NCI-H2081 treated with DMSO at 0.1 percent for 48 hours (cell line): ENCODE measurements at places on chromosomes 3 and 15.

DNA sequence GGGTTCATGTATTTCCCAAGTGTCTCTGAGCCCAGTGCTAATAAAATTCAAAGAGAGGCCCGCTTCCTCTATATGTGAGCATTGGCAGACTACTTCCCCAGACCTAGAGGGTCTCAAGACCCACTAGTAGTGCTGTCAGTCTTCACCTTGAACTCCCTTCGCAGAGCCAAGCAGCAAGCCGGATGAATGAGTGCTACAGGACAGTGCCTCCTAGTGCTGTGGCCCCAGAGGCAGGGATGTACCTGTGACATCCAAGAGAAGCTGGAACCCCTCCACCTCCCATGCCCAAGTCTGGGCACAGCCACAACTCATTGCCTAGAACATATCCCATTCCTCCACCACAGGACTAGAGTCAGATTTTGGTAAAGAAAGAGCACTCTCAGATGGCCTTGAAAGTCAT lies 37.2 kb upstream of the MASP1 start:
- DNase-seq: no peak

DNA sequence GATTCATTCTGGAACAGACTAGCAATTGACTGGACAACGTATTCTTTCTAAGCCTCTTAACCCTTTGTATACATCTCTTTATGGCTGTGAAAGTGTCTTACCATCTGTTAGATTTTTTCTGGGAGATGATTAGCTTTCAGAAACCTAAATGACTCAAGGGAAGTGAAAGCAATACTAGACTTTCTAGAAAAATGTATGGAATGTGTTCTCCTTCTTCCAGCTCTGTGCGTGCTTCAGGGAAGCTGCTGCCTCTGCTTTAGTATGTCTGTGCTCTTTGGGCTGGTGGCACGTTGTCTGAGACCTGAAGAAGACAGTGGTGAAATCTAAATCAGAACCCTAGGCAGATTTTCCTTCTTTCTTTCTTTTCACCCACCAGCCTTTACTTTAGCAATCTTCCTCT lies 89.5 kb downstream of the ITPR1 start:
- no peak for DNase-seq

GRCh38 chr3:100042166-100042981 lies 71.9 kb downstream of the FILIP1L start:
- no peak for DNase-seq

- DNase-seq: no peak
Observed at GRCh38 chr15:83954506-83954905, 281.1 kb upstream of the GOLGA6L4 start.

- DNase-seq: no peak
Observed at GRCh38 chr15:49715211-49715610, 94.4 kb downstream of the DTWD1 start.

- peak; percentile 97 for DNase-seq
Observed at GRCh38 chr3:129593595-129594339, 12.7 kb downstream of the PLXND1 start.

GRCh38 chr15:36688310-36689011 lies 109.0 kb downstream of the CDIN1 start:
- DNase-seq: no peak

GRCh38 chr3:100189444-100189964 lies 71.3 kb upstream of the TBC1D23 start:
- no peak for DNase-seq

DNA sequence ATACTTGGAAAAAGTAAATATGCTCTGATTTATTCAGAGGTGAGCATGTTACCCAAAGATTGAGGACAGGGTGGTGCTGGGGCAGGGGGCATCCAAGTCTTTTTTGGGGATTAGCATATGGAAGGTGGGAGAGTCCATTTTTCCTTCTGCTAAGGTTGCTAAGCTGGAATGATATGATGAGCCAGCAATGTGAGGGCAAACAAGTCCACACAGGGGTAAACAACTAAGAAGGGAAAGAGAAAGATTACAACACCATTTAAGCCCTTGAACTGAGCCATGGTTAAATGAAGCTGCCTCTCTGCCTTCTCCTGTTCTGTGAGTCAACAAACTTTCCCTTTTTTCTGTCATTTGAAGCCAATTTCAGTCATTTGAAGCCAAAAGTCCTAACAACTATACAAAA lies 89.0 kb downstream of the RPL22L1 start:
- no peak for DNase-seq

GRCh38 chr15:91916051-91916450 lies 62.5 kb downstream of the SLCO3A1 start:
- DNase-seq: no peak

DNA sequence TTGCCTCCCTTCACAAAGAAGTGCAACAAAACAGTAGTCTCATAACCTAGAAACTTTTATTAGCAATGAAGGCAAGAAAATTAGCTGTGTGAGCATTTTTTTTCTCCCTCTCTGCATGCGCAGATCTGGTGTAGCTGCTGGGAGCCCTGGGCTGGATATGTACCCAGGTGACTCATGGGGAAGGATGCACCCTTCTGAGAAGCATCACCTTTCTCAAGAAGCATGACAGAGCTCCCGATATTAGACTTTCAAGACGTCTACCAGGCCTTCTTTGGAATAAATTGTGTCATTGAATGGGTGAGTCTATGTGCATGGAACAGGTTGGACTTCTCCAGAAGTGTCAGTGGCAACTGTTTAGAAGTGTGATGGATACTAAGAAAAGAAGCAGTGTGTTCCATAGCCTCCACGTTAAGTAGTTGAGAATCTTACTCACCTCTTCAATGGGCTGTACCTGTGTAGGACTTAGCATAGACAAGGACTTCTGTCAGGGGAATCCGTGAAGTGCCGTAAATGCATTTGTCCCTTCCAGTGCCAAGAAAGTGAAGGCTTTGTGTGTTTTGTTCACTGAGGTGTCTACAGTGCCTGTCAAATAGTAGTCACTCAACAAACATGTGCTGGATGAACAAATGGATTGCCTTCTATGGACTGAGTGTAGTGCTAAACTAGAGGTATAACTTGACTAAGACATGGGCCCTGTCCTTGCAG lies 47.7 kb upstream of the RASGRP1 start:
- DNase-seq: no peak

GRCh38 chr3:153273217-153273616 lies 111.2 kb downstream of the RAP2B start:
- no peak for DNase-seq

DNA sequence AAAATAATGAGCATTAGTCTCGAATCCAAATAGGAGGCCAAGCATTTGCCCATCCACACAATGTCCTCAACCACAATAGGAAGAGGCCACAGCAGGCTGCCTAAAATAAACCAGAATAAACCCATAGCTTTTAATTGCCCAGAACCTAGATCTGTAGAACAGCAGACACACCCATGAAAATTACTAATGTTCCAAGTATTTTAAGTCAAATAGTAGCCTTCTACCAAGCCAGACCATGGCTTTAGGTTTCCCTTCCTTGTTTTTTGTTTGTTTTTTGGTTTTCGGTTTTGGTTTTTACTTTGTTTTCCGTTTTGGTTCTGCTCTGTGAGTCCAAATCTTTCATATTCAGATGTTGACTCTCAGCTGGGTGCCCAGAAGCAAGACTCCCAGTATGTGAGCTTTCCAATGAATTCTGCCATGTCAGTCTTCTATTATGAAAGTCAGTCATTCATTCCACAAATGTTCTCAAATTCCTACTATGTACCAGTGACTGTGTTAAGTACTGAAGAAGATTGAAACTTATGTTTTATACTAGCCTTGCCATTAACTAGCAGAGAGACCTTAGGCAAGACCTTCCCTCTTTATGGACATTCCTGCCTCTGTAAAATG lies 57.8 kb upstream of the BOC start:
- no peak for DNase-seq

- DNase-seq: no peak
Observed at GRCh38 chr3:127419641-127420553, 132.1 kb upstream of the PRR20G start.

GRCh38 chr3:98806521-98806920 lies 43.4 kb downstream of the ST3GAL6 start:
- no peak for DNase-seq

- no peak for DNase-seq
Observed at GRCh38 chr15:52344592-52344991, 49.0 kb upstream of the MYO5C start.

DNA sequence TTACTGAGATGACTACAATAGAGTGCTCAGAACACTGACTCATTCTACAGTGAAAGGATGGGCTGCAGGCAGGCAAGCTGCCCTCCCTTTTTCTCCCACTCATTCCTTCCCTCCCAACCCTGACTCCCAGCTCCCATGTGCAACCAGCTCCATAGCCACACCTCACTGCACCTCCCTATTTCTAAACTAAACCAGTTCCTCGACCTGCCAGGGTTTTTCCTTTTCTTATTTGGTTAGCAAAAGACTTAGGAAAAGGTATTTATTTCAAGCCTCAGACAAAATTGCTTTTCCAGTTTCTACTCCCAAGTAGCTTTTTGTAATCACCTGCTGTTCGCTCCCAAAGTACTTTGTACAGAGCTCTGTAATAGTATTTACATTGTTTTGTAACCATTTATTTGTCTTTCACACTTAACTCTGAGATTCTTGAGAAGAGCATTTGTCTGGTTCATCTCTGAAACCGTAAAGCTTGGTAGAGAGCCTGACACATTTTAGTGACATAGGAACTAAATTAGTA lies 2.2 kb downstream of the AADAC start:
- DNase-seq: no peak

- DNase-seq: no peak
Observed at GRCh38 chr3:196135693-196136639, 54.1 kb upstream of the TFRC start.

DNA sequence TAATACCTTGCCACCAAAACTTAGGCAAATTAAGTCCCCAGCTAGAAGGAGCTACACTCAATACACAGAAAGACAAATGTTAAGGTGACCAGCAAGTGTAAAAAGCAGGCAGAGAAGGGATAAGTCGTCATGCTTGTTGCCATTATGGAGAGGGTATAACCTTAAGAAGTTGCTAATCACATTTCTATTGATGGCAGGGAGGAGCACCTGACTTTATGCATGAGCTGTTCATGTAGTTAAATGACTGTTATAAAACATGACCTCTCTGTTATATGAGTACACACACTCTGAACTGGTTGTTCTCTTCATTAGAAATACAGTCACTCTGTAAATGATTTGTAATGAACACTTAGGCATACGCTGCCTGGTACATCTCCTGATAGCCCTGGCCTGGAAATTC lies 6.6 kb upstream of the CCNL1 start:
- no peak for DNase-seq

DNA sequence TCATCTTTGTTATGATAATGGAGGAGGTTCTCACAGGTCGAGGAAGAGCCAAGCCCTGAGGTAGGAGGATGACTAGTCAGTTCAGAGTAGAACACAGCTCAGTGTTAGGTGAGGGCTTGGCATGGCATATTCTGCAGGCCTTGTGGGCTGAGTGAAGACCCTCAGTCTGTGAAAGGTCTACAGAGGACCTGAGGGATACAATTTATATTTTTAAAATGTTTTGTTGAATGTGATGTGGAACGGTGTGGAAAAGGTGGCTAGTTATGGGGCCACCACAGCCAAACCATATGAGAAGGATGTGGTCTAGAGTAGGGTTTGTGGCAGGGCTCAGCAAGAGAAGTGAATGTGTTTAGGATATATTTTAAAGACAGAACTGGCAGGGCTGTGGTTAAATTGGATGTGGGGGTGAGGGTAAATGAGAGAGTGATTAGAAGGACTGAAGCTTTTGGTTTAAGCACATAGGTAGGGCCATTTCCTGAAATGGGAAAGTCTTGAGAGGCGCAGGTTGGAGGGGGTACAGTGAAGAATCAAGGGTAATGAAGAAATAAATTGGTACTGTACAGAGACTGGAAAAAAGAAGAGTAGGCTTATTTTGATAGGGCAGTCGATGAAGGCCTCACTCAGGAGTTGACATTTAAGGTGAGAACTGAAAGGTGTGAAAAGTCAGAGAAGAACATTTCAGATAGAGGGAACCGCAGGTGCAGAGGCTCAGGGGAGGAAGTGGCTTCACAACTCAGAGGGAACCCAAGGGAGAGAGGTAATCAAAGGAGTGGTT lies 60.5 kb downstream of the SPTSSB start:
- no peak for DNase-seq

DNA sequence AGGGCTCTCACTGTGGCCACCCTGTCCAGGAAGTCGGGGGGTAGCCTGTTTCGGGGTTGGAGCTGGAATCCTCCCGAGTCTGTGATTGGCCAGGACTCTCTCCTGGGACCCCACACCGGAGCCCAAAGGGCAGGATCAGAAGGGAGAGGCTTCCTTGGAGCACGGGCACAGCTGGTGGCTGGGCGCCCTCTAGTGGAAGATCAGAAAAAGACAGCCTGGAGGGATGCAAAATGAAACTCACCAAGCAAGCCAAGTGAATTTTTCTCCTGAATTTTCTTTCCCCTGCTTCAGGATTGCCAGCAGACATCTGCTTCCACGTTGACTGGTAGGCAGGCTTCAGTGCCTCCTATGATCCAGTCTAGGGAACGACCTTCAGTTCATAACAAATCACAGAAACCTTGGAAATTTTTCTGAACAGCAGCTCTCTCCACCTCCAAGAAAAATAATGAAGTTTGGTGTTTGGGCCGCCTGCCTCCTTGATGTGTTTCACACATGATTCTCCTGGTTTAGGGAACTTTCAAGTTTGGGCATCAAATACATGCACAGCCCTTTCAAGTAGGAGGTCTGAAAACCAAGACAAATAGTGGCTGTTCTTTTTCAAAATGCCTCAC lies 224.6 kb downstream of the VPS13C start:
- no peak for DNase-seq

DNA sequence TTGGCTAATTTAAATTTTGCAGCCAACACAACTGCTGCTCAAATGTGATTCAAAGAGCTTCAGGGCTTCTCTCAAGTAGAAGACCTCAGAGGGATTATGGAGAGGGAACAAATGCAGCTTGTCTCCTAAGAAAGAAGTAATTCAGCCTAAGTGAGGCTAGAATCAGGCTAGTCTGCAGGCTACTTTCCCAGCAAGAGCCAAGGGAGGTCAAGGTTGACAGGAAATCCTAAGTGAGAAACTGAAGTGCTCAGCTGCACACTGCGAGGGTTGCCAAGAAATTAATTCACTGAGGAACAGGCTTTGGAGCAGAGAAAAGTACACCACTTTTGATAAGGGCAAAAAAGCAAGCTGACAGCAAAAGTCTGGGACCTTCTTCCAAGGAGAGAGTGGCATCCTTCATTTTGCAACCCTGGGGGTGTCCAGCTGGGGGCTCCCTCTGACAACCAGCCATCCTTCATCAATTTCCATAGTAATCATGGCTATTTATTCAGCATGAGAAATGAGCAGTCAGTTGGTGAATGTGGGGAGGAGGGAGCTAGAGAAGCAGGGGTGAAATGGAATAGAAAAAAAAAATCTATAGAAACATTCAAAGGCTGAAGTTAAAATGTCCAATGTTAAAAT lies 646.4 kb upstream of the ADAMTS9 start:
- no peak for DNase-seq

GRCh38 chr3:17640466-17640865 lies 102.0 kb downstream of the TBC1D5 start:
- DNase-seq: no peak
